Ascending aorta (tissue), 2 donors: ENCODE measurements at places on chromosomes 12 and 14.

DNA sequence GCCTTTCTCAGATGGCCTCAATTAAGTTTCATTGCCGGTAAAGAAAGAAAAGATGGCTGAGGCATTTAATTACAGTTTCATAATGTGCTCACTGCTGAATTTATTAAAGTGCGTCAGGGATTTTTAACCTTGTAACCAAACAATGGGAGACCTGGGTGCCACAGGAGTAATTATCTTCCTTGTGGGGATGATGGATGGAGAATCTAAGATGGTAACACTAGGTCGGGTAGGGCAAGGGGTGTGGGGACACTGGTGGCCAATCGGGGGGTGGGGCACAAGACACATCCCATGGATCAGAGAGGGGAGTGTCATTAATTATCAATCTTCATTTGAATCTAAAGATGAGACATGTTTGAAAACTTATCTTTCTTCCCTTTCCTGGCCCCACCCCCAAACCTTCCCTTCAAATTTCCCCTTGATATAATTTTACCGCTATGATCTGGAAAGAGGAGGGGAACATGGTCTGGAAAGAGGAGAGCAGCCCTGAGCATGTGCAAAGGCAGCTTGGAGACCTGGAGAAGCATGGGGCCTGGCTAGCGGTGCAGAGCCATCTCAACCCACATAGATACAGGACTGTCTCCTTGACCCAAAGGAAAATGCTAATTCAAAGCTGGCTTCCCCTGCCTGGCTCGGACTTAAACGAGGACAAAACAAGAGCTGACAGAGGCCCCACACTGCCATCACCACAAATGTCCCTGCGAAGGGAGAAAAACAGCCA lies 231.3 kb upstream of the NOS1 start:
- no peak for DNase-seq

GRCh38 chr14:77014004-77014604 lies 14.4 kb downstream of the IRF2BPL start:
- no peak for DNase-seq

DNA sequence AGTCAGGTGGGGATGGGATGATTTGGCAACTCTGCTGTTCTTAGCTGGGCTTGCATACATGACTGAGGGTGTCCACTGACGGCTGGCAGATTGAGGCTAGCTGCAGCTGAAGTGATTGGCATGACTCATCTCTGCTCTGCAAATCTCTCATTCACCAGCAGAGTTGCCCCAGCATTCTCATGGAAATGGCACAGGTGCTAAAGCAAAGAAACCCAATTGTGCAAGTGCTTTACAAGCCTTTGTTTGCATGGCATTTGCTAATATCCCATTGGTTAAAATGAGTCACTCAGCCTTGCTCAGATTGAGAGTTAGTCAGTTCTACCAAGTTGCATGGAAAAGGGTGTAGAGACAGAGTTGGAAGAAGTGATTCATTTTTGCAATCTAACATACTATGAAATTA lies 389.7 kb upstream of the FAR2 start:
- no peak for DNase-seq

GRCh38 chr14:75433631-75434071 lies 5.8 kb downstream of the JDP2 start:
- DNase-seq, result no peak

DNA sequence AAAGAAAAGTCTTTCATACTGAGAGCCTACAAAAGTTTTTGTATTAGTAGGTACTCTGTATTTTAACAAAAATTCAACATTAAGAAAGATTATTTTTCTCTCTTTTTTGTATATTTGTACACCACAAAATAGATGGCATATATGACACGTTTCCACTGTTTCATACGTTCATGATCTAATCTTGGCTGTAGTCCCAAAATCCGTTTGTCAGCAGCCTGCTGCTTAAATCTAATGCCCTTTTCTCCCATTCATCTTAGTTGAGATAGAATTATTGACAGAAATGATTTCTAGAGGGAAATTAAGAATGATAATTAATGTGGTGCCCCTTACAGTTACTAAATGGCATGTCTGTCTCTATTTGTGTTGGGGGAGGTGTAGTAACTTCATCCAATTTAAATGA lies 140.7 kb upstream of the NOVA1 start:
- no peak for DNase-seq

- no peak for DNase-seq
Measured at GRCh38 chr14:68159701-68160633, 340.4 kb downstream of the RAD51B start.

GRCh38 chr12:54935235-54935951 lies 49.2 kb downstream of the TESPA1 start:
- no peak for DNase-seq

DNA sequence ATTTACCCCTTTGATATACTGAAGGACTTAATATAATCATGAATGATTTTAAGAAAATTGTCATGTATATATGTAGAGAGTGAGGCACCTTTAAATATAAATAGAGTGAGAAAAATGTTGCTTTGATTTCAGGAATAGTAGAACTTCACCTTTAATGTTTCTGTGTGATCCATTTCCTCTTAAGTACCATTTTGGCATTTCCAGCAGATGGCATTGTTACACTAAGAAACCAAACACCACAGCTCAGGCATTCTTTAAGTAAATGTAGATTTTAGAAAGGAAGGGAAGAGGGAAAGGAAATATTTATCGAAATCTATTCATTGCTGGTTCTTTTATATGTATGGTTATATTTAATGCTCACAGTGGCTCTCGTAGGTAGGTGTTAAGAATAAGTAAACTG lies 556.7 kb upstream of the FBXO33 start:
- no peak for DNase-seq

DNA sequence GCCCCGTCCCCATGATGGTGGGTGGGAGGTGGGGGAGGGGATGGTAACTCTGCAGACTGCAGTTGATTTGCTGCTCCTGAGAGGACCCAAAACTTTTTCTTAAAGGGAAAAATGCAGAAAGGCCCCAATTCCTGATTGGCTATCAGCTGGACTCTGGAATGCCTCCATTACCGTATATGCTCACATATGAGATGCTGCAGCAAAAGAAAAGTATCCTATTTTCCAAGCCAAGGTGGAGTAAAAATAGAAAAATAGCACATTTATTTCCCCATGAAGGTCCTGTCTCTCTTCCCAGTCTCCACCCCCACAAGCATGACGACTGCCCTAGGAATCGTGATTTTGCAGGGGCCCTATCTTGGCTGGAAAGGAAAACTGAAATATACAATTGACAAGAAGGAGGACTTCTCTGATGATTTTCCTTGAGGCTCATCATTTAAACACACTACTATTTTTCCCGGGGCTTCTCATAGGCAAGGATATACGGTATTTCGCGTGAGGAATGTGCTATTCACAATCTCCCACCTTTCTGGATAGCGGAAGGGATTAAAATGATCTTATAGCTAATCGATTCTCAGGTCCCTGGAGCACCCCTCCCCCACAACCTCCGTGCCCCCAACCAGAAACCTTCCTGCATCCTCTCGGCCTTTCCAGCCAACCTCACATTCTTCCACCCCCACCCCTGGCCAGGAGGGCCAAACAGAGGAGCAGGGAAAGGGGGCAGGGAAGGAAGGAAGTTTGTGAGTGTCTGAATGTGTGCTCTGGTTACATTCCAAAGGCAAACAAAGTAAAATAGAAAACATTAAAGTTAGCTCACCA lies 138.9 kb upstream of the CCND2 start:
- no peak for DNase-seq

DNA sequence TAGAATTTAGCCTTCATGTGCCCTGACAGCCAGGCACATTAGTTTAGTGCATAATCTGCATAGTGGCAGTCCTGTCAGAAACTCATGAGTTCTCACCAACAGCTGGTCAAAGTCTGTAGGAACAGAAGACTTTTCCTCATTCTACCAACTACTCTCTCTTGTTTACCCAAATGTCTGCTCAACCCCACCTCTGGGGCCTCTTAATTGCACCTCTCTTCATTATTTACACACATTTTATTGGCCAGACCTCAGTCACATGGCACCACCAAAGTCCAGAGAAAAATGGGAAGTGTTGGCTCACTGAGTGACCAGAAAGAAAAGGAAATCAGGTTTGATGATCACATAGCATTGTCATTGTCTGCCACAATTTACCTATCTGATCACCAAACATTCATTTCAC lies 114.6 kb upstream of the PLXNC1 start:
- no peak for DNase-seq

DNA sequence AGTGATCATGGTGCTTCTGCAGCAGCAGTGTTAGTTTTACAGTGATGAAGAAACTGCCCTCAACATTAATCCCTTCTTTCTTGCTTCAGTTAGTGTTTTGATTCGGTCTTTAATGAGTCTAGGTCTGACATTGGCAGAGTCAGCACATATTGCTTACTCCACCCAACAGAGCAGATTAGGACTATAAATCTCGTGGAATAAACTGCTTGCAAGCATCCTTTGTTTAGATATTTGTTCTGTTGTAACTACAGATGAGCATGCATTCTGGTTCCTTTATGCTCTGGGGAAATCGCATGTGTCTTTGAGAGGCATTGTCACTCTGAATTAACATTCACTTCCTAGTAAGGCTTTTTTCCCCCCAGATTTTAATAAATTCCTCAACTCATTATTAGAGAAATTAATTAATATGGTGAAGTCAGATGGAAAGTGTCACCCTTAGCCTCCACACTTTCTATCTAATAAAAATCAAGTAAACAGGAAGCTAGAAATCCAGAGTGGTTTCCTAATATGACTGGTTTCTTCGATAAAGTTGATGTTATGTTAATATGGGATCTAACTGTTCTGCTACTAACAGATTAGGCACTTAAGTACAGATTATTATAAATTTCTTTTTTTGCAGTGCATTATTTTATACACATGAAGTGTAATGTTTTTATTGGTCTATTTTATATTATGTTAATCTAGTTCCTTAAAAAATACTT lies 86.2 kb upstream of the SSTR1 start:
- DNase-seq, result no peak

DNA sequence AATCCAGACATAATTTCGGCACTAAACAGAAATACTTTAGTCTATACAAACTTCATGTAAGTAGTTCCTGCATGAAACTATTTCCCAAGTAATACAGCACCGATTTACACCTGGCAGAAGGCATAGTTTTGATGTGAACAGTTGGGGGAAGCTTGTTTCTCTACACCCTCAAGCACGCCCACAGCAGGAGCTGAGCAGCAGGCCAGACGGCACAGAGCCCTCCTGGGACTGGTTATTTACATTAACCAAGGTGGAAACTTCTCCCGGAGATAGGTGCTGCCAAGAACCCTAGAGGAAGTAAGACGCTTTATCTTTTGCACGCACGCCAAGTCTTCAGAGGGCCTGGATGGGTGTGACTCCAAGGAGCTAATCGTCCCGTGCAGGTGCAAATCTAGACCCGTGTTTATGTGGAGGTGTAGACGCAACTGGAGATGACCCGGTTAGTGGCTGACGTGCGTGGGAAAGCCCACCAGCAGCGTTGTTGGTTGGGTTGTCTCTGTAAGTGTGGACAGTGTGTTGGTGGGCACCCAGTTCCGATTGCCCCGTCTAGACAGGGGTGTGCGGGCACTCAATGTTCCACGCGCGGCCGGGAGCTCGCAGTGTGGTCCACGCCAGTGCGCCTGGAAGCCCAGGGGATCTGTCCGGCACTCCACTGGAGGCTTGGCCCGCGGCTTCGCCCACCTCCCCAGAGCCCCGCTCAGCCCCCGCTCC lies 767 bp upstream of the TCP11L2 start:
- DNase-seq, result peak; percentile 31

DNA sequence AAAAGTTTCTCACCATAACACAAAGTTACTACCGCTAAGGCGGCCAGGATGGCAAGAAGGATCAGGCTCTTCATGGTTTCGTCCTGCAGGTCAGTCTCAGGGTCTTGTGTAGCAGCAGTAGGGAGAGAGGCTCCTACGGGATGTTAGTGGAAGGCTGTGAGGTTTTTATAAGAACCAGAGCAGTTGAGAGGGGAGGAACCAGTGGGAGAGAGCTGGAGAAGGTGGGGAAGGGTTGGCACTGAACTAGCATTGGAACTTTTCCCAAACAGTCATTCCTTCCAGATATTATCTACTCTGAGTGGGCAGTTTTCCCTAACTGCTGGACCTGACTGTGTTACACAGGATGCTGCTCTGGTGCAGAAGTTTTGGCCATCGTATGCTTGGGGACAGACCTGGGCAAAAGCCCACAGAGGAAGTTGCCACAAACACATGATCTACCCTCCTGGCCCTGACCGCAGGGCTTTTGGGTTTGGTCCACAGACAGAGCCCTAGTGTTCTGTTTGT lies at the start of gene MGP:
TSS of gene MGP (minus strand) at position 137 of the 504 bp plus-strand sequence. CDS start at position 74, 63 bp downstream.
- DNase-seq, result peak; percentile 90

DNA sequence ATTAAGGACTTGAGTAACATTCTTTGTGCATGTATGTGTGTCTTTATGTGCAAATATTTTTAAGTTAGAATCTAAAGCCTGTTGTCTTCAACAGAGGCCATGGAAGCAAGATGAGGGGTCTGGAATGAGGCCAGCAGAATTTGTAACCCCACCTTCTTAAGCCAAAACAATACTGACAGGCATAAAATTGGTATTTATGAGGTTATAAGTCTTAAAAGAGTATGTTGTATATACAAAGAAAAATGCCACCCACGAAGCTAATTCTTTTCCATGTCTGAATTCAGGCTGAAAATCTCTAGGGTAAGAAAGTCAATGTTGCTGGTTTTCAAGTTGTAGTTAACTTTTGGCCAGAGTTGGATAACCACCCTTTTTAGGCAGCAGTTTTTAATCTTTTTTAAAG lies 86.2 kb upstream of the TMTC1 start:
- DNase-seq, result no peak

DNA sequence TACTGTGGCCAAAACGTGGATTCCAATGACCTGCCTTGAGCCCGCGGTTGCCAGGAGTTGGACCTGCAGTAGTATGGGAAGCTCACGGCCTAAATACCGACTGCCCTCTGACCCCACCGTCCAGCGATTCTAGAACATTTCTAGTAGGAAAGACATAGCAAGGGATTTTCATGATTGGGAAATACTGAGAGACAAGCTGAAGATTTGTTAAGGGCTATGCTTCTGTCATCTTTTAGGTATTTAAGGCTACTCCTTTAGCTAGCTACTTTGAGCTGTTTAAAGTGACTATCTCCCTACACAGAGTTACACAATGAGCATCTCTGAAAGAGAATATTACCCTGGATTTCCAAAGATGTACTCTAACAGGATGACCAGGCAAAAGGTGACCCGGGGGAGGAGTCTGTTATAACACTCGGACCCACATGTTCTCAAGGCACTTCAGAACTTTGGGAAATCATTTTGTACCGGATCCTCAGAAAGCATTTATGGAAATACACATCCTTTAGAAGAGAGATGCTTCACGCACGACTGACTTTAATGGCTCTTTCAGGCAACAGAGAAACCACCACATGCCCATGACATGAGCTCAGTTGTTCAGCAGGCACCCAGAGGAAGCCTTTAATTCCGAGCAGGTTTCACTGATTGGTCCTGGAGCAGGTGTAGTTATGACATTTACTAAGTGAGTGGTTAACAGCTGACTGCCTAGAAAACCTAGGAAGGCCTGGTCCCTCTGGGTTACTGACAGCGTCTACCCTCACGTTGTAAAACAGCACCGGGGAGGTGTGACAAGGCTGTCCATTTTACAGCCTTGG lies 4.2 kb downstream of the BAG5 start:
- DNase-seq, result no peak
